Heart right ventricle (tissue), 16 donors: ENCODE measurements at places on chromosomes 2 and 18. TPM values are rescaled to one million over a fixed set of nuclear protein-coding genes. Genes with fewer than 3 reads are reported as not detected.

The EDAR gene
- total RNA-seq = not detected

The KLHL41 gene
- total RNA-seq = 122 TPM

The CCDC141 gene
- 379 TPM for total RNA-seq

The MAL gene
- total RNA-seq = 3.1 TPM

The CD8B2 gene
- total RNA-seq = not detected

The MC2R gene
- total RNA-seq = not detected

The CRYBA2 gene
- total RNA-seq = not detected

The MALL gene
- total RNA-seq = 9.3 TPM

The RNU2-63P gene
- total RNA-seq = not detected

The TRAK2 gene
- 167 TPM for total RNA-seq

The SCN3A gene
- total RNA-seq = 1.4 TPM

The CMPK2 gene
- total RNA-seq = 4.2 TPM

The CCDC74B gene
- 0.34 TPM for total RNA-seq

The TET3 gene
- 2.3 TPM for total RNA-seq

The MOCOS gene
- total RNA-seq = 0.06 TPM

The GPAT2 gene
- 5.4 TPM for total RNA-seq

The RSAD2 gene
- total RNA-seq = 4.6 TPM

The STPG4 gene
- total RNA-seq = not detected

The GALR1 gene
- 0.13 TPM for total RNA-seq

The COL5A2 gene
- total RNA-seq = 6.4 TPM

The IL18RAP gene
- total RNA-seq = 0.47 TPM

The CNRIP1 gene
- 4.8 TPM for total RNA-seq

The C18orf54 gene
- total RNA-seq = 0.55 TPM

The COL6A3 gene
- total RNA-seq = 60.0 TPM

The CABLES1 gene
- total RNA-seq = 2.0 TPM

The SLC25A12 gene
- total RNA-seq = 123 TPM

The METTL8 gene
- 13.5 TPM for total RNA-seq

The IL1R1 gene
- 47.0 TPM for total RNA-seq

The SERPINB4 gene
- not detected for total RNA-seq

The AFF3 gene
- total RNA-seq = 5.8 TPM

The FN1 gene
- 67.8 TPM for total RNA-seq

The RAB6C gene
- not detected for total RNA-seq

The CHRNG gene
- not detected for total RNA-seq

The SFXN5 gene
- total RNA-seq = 11.8 TPM

The ADD2 gene
- 1.6 TPM for total RNA-seq

The SCN1A gene
- 0.34 TPM for total RNA-seq

The DSC1 gene
- total RNA-seq = 8.0 TPM

The SIX2 gene
- total RNA-seq = 0.17 TPM

The HSBP1L1 gene
- total RNA-seq = 4.1 TPM

The ATOH8 gene
- 14.5 TPM for total RNA-seq

The HOXD13 gene
- not detected for total RNA-seq
